ENCODE measurements at places on chromosomes 2 and 18.

DNA sequence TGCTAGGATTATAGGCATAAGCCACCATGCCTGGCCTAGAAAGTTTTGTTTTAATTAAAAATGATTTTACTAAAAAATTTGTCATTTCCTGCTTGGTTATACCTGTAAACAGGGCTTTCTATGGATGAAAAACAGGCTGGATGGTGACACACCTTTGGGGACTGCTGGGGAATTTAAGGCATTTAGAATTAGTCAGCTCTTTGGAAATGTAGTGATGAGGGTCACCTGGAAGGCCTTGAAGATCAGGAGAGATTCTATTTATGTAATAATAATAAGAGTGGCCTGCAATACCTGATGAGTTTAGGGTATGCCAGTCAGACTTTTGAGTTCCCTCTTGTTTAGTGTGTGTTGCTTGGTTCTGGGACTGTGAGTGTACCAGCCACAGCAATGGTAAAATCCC, 51.1 kb downstream of the RALBP1 start:
- no peak for DNase-seq

DNA sequence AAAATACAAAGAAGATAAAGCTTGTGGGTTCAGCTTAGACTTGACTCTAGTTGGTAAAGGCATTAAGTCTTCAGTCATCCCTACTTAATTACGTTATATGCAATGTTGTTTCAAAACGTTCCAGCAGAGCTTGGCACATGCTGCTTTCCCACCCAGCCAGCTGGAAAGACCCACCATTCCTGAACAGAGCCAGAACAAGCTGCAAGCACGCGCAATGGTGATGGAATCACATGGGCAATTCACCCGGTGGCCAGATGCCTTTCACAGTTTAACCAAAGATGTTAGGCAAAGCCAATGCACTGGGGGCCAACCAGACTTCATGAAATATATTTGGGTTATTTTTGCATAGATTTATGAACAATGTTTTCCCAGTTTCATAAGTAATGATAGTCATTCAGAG, 123.4 kb upstream of the CDH20 start:
- DNase-seq = no peak

DNA sequence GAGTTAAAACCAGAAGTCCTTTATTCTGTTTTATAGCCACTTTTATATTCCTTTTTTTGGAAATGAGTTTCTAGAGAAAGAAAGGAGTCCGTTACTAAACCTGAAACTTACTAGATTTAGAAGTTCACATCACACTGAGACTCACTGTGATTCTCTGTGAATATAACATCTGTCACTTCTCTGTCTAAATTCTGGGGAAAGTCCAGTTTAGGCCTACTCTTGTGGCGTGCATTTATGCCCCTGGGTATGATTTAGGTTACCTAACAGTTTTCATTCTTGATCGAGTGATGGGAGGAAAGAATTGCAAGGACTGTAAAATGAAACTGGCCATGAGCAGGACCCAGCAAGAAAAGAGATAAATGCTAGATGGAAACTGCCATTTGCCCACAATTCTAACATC, 449.6 kb downstream of the SPAG16 start:
- no peak for DNase-seq

- DNase-seq = no peak
Observed at GRCh38 chr2:37543999-37544557, 127.4 kb downstream of the CDC42EP3 start.

DNA sequence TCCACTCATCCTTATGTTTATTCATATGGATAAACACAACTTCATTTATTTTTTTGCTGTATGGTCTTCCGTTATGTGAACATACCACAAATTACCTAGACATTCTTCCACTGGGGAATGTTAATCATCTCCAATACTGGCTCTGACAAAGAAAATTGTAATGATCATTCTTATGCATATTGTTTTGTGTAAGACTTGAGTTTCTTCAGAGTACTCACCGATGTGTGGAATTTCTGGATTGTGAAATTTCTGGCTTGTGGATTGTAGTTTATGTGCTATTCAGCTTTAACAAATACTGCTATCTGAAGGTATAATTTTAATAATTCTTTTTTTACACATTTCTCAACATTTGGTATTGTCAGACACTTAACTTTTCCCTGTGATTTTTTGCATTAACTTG, 212.2 kb upstream of the THUMPD2 start:
- no peak for DNase-seq

All from activated naive CD4-positive, alpha-beta T cell treated with anti-CD3 and anti-CD28 coated beads, Interleukin-2, amount 50 U/mL, for 16 hours (primary cell).